ENCODE measurements at places on chromosomes 11 and 22.

DNA sequence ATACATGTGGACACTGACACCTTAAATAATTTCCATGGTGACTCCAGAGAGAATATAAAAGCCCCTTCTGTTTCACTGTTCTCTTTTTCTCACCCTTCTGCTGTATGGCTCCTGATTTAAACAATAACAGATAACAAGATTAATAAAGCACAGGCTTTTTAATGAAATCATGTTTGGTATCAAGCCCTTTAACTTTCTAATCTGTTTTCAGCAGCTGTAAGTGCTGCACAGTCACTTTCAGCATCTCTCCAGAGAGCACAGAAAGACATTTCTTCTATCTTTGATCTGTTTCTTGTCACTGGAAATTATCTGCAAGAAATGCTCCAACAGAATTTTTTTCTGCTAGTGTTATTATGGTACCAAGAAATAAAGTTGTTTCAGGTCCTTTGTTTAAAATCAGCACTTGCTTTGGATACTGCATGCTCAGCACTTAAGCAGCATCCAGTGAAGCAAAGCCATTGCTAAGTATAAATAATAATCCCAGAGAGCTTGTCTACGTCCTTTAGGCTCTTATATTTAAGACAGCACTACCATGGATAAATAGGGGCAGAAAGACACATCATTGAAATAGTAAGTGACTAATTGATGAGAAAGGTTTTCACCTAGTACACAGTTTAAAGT is 134.2 kb upstream of the CARD18 start:
- DNase-seq, result no peak

GRCh38 chr11:57082125-57082524 is 93.4 kb downstream of the OR5AK2 start:
- no peak for DNase-seq

- no peak for DNase-seq
Observed at GRCh38 chr11:66279092-66279734, 1.2 kb downstream of the CNIH2 start.

GRCh38 chr11:10809373-10810160 is 841 bp upstream of the EIF4G2 start:
- DNase-seq, result no peak

DNA sequence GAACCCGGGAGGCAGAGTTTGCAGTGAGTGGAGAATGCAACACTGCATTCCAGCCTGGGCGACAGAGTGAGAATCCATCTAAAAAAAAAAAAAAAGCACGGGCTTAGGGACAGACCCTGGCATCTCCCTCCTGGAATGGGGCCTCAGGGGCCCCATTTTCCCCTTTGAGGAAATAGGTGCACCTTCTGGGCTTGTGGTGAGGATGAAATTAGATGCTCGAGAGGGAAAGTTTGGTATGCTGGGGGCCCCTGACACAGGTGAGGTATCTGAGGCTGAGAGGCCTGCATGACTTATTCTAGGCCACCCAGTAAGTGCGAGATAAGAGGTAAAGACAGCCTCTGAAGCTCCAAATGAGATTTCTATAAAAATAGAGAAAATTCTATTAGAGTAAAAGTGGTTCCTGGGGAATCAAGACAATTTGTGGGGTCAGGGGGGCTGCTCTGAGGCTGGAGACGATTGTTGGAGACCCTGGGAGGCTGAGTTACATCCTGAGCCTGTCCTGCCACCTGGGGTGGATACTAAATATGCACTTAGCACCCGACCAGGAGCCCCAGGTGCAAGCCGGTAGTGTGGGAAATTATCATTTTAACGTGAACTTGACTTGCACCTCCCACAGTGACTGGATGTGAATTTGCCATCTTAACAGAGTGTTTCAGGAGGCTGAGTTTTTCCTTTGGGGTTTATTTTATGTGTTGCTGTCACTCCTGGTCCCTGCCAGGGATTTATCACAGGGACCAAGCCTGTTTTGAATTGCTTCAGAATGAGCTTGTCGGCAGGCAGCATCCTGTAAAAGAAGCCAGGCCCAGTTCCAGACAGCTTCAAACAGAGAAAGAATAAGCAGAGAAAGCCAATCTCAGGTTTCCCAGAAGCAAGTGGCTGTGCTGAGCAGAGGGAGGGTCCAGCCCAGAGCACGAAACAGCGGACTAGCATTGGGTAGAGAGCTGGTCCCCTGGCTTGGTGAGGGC is 48.4 kb upstream of the TSKU start:
- DNase-seq, result no peak

All from activated T-cell treated with anti-CD3 and anti-CD28 coated beads, Interleukin-2, amount 50 U/mL, for 1 hour (primary cell).